ENCODE measurements at places on chromosomes 4 and X. TPM values are rescaled to one million over a fixed set of nuclear protein-coding genes. Genes with fewer than 3 reads are reported as not detected.
A peak's percentile ranks its signal among the peaks of the same experiment; 100 is the strongest.

Gene GAB3
- total RNA-seq = 8.0 TPM

DNA sequence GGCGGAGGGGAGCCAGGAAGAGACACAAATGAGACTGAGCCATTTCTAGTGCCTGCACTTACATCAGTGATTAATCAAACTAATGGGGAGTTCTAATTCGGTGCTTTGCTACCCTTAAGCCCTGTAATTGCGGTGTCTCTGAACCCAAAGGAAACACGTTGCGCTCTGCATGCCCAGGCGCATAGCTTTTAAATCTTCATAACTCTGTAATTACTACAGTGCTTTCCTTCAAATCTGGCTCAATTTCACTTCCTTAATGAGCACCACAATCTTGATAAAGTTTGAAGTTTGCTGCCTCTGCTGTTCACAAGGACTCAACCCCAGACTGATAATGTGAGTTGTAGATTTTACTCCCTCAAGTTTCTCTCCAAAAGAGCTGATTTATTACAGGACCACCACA lies 5.7 kb upstream of the NHS start:
- no peak for DNase-seq

Gene NPY2R
- 1.3 TPM for total RNA-seq

DNA sequence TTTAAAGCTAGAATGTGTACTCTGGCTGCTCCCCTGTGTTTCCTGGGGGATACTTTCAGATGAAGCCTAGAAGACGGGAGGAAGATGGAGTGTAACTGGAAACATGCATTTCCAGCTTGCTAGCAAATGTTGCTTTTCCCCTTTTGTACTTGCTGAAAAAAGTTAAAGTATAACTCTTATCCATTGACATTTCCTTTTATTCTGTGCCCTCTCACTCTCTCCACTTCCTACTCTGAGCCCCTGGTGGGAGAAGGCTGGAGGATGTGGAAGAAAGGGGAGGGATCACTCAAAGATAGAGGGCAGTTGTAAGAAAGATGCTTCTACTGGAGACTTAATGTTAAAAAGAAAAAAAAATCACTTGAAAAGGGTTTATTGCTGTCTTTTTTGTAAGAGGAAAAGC lies 396.5 kb downstream of the DTHD1 start:
- no peak for DNase-seq

- no peak for DNase-seq
These were observed 80.5 kb downstream of the TSPAN5 start for GRCh38 chr4:98577956-98578355.

Gene GPR34
- 27.5 TPM for total RNA-seq

Gene NR0B1
- total RNA-seq = not detected

GRCh38 chrX:635428-636090 lies 5.0 kb downstream of the SHOX start:
- DNase-seq = no peak

- DNase-seq = no peak
These were observed 96.4 kb upstream of the HS3ST1 start for GRCh38 chr4:11525085-11525484.

- DNase-seq = no peak
These were observed 156.4 kb upstream of the BOD1L1 start for GRCh38 chr4:13783800-13784411.

Gene CSAG2
- not detected for total RNA-seq

DNA sequence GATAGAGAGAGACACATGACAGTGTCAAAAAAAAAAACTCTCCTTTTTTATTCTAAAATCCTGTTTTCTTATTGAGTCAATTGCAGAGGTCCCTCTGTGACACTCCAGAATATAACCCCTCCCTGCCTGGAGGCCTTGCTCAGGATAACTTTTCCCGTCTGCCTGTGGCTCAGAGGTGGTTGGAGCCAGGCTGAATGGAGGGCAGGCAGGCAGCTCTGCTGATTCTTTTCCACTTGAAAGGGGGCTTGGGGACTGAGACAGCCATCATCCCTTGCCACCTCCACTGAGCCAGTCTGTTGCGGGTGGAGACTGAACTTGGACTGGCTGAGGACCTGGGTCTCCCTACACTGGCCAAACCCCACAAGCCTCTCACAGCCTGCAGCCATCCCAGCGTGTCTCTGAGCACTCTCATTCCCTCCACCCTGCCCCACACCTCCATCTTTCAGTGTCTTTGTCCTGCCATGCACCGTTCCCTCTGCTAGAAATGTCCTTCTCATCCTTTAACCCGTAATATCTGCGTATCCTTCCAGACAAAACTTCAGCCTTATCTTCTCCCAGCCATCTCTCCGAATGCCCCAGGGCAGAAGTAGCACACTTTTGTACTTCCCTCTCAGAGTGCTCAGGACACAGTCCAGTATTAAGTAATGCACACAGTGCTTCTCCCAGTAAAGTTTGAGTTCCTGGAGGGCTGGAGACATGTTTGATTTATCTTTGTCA lies 139.9 kb downstream of the CHIC2 start:
- no peak for DNase-seq

- DNase-seq = no peak
These were observed 70.2 kb downstream of the MTNR1A start for GRCh38 chr4:186485150-186485549.

Gene GLRA2
- 1.6 TPM for total RNA-seq

- DNase-seq = peak; percentile 91
These were observed at the start of gene MAP9 for GRCh38 chr4:155376387-155377268. TSS of gene MAP9 (minus strand) at chr4:155376965. CDS start at chr4:155375850, 1,115 bp downstream.

Gene EIF1AX
- total RNA-seq = 69.3 TPM

Measured in urinary bladder (tissue), 4 donors.